ENCODE measurements at places on chromosomes 4 and X.
A peak's percentile ranks its signal among the peaks of the same experiment; 100 is the strongest.

GRCh38 chr4:139841464-139842195 lies 176.0 kb downstream of the MGST2 start:
- no peak for DNase-seq

DNA sequence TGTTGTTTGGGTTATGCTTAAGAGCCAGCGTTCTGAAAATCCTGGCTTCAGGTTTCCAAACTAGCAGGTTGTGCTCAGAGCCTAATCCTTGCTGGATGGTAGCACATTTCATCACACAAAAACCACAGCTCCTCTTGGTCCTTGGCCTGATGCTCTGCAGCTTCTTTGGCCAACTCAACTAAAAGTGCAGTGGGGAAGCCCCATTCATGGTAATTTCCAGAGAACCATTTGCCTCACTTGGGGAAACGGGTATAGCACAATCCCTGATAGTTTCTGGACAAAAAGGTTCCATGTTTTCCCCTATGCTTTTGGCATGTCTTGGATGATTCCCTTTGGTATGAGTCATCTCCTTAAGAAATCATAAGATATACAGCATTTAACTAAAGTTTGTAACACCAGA lies 78.7 kb downstream of the SYNPO2 start:
- no peak for DNase-seq

DNA sequence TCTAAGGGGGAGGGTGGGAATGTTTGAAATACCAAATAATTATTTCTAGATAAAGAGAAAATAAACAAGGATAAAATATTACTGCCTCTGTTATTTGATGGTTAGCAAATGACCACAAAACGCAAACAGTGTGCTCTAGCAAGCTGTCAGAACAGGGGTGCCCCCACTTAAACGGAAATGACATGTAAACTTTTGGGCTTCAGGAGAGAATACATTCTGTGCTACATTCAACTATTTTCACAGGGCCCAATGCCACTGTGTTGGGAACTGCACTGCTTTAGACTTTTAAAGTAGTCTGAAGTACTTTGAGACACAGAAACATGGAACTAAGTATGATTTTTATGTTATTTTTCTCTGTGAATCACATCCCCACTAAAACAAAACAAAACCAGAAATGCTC lies 14.1 kb downstream of the CD40LG start:
- no peak for DNase-seq

- no peak for DNase-seq
Observed at GRCh38 chr4:76276813-76277212, 25.3 kb downstream of the FAM47E start.

DNA sequence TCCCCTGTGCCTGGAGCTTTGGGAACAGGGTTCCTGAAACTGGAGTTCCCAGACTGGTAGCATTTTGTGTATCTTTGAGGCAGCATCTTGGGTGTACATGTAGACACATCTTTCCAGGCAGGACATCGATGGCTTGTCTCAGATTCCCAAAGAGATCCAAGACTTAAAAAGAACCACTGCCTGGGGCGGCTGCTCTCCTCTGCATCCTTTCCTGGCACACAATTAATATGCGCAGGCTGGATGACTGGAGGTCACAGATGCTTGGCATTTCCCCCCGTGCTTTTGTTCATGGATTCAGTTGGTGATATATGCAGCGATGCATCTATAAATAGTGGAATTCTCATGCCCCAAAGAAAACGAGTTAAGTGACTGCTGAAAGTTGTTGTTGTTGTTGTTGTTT lies 80.5 kb downstream of the CLDN34 start:
- DNase-seq = no peak

- DNase-seq = no peak
Observed at GRCh38 chr4:85995361-85995760, 364.5 kb downstream of the MAPK10 start.

- no peak for DNase-seq
Observed at GRCh38 chr4:6058531-6059374, 40.5 kb upstream of the C4orf50 start.

DNA sequence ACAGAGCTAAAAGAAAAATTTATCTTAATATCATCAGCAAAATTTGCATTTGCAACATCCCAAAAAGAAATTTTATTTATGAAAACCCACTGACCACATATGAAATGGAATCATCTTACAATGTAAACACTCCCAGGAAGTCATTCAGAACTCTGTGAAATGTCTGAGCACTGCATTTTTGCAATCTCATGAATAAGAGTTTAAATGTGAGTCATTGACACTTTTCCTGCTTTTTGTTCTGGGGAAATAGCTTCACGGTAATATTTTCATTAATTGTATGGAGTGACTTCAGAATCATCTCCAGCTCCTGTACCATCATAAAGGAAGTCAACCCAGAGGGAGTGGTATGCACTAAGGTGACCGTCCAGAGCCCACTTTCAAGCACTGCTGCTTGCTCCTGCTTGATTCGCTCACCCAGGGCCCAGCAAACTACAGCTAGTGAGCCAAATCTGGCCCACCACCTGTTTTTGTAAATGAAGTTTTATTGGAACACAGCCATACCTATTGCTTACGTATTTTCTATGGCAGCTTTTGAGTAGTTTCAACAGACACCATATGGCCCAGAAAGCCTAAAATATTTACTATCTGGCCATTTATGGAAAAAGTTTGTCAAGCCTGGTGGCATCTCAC lies 17.2 kb downstream of the EDNRA start:
- no peak for DNase-seq

- no peak for DNase-seq
Observed at GRCh38 chr4:56902703-56903102, 5.0 kb upstream of the REST start.

DNA sequence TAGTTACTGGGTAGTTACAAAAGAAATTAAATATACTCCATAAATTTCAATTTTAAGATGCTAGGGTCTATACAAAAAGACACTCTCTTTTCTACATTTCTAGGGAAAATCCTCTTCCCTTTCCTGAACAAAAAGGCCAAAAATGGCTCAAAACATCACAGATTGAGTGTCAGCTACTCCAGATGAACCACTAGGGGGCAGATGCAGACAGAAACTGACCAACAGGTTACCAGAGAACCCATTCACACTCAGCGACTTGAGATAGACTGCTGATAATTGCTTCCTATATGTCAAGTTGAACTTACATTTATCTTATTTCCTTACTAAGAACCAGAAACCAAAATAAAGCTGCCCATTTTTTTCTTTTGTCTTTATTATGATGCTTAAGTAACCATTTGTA lies 83.4 kb upstream of the MID1IP1 start:
- no peak for DNase-seq

GRCh38 chr4:173212379-173212778 lies 43.8 kb downstream of the GALNT7 start:
- DNase-seq = no peak

DNA sequence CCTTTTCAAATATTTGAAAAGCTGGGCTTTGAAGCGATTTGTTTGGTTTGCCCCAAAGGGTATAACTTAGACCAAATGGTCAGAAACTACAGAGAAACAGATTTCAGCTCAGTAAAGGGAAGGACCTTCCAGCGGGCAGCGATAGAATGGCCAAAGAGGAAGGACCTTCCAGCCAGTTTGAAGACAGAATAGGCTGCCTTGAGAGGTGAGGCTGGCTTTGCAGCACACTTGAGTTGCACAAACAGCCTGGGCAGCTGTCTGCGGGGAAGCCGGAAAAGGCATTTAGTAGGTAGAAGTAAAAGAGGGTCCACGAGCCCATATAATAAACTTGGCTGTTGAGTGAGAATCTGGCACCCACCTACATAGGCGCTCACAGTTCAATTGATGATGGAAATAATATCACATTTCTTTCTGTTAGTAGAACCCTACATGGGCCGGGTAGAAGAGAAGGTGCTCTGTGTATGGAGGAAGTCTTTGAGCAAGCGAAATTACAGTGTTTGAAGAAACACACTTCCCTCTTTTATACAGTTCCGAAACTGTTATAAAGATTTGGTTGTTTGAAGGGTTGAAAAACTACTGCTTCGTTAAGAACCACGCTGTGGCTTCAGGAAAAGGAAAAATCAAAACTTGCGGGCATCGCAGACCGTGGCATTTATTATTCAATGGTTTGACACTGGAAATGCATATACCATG lies 75.0 kb upstream of the SORBS2 start:
- no peak for DNase-seq

- no peak for DNase-seq
Observed at GRCh38 chr4:171759274-171759673, 53.9 kb upstream of the GALNTL6 start.

DNA sequence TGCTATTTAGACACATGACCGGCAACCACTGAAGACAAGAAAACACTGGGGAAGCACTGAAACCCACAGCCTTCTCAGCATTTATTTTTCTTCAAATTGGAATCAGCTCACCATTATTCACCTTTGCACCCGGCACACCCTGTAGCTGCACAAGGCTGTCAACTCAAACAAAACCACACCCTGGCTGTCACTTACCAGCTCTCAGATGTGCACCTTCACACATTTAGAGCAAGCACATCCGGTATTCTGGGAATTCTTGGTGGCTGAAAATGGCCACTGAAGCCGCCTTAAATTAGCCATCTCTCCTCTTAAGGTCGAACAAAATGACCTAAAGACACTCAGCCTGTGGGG lies 5.9 kb downstream of the ZFYVE28 start:
- no peak for DNase-seq

DNA sequence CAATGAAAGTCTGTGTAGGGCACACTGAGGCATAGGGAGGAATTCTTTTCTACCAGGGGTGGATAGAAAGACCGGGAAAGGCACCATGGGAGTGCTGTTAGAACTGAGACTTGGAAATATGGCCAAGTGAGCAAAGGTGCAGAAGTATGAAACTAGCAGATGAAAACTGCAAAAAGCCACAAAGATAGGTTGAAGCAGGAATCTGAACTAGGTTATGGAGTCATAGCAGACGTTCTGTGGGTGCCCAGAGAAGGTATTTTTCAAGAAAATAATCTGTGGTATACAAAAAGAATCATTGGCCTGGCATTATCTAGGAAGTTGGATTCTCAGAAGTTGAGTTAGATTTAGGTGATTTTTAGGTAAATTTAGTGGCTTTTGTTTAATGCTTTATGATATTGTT lies 48.5 kb downstream of the SMAD1 start:
- no peak for DNase-seq

GRCh38 chr4:169116270-169116901 lies 106.3 kb upstream of the CBR4 start:
- no peak for DNase-seq

GRCh38 chr4:100728861-100729260 lies 211.0 kb upstream of the EMCN start:
- no peak for DNase-seq

DNA sequence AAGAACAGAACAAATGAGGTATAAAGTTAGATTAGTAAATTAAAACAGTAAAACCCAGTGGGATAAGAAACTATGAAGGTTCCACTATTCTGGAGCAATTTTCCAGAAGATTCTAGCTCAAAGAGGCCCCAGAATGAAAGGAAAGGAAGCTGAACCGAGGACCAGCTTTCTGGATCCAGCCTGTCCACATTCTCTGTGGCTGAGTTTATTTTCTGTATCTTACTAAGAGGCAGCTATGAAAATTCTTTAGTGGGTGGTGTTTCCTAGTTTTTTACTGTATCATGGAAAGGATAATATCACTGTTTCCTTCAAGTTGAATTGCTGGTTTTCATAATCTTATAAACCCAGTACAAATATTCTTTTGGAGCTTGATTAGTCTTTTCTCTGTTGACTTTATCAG lies 11.8 kb downstream of the DAPP1 start:
- DNase-seq = no peak

DNA sequence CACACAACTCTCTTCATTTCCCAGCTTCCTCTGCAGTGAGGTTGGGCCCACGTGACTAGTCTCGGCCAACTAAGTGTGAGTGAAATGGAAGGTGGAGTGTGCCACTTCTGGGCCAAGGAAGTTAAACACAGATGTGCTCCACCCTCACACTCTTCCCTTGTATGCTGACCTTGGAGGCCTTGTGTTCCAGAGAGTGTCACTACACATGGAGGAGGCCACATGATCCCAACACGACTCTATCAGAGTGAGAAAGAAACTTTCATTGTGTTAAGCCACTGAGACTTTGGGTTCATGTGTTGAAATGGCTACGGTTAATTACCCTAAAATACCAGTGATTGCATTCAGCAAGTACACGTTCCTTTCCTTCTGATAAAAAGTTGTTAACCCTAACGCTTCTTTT lies 55.1 kb downstream of the TBC1D9 start:
- no peak for DNase-seq

DNA sequence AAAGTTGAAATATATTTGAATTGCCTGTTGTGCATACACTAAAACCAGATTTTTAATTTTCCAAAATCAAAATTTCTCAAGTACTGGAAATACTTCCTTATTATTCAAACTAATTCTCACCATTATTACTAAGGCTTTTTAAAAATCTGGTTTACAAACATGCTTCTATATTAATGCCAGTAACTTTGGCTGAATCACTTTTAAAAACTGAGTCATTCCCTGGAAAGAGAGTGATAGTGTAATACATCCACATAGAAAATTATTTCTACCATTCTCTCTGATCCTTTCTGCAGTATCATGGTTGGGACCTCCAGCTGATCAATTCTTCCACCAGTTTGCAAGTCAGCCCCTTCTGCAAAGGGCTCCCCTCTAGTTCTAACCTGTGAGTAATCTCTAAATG lies 165.3 kb upstream of the FAM241A start:
- DNase-seq = no peak

- peak; percentile 64 for DNase-seq
Observed at GRCh38 chr4:7323872-7324650, 110.7 kb downstream of the PSAPL1 start.

GRCh38 chrX:5084279-5084678 lies 1144.4 kb downstream of the NLGN4X start:
- DNase-seq = no peak

- DNase-seq = no peak
Observed at GRCh38 chr4:37889849-37890800, 759 bp upstream of the TBC1D1 start.

DNA sequence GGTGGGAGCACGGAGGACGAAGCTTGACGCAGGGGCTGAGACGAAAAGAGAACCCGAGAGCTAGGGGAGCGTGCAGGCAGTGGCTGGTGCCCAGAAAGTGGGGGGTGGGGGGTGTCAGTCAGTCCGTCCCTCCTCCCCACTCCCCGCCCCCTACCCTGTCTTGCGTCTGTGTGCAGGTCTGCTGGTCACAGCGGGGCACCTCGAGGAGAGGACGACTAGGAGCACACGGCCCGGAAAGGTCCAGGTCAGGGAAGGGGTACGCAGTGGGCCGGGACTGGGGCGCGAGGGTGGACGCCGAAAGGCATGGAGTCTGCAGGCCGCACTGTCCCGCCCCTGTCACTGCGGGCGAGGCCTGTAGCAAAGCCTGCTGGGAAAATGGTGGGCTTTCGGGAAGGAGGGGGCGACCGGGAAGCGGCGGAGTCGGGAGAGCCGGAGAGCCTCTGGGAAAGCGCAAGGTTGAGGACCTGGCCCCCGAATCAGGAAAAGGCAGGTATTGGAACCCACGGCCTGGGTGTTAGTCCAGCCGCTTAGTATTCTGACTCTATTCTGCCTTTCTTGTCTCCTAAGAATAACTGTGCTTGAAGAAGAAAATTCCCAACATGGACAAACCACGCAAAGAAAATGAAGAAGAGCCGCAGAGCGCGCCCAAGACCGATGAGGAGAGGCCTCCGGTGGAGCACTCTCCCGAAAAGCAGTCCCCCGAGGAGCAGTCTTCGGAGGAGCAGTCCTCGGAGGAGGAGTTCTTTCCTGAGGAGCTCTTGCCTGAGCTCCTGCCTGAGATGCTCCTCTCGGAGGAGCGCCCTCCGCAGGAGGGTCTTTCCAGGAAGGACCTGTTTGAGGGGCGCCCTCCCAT lies 769 bp downstream of the TCEAL1 start:
- DNase-seq = peak; percentile 36

All from cerebellar nuclear complex (tissue), 1 donor.